ENCODE measurements at places on chromosomes 13 and 19.

DNA sequence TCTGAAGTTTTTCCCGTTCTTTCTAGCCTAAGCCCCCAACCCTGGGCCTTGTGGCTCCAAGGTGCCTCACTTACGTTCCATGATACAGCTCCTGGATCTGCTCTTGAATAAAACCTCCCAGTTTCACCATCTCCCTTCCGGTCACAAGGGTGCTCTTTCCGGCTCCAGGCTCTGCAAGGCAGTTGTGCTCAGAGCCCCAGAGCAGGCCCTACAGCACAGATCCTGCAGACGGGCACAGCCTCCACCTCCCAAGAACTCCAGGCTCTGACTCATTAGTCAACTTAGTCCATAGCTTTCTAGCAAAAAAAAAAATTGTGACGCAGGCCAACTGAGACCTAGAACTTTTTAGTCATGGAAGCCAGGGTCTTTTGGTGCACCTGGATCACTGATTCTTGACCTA lies 33.9 kb upstream of the SLC7A10 start:
- no peak for DNase-seq

DNA sequence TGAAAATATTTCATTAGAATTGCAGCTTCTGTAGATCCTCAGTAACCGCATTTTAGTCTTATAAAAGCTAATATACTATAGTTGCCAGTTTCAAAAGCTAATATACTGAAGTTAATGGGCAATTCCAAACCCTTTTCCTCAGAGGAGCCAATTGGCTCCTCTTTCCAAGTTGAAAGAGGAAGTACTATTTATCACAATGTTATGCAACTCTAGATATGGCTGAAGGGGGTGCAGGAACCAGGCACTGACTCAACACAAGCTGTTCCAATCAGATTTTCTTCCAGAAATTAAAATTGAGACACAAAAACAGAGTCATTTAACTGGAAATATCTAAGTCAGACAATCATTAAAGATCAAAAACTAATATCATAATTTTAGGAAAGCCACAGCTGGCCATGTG lies 258.9 kb downstream of the PCDH20 start:
- no peak for DNase-seq

DNA sequence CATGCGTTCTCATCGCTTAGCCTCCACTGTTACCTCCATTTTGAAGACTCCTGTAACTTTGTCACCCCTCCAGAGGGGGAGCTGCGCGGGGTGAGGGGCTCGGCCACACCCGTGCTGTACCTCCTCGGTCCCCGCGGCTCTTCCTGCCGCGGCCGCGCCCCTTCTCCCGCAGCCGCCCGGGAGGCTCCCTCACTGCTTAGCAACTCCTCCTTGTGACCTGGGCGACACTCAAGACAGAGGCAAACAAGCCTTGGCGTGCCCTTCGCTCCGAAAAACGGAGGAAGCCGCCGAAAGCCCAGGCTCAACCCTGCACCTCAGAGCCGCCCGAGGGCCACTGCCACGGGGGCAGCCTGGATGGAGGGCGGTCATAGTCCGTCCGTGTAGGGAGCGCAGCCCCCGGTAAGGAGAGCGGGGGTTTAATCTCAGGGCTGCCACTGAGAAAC lies 494.3 kb downstream of the FOXO1 start:
- DNase-seq = no peak

- no peak for DNase-seq
These were observed 16.2 kb downstream of the CCDC97 start for GRCh38 chr19:41325947-41326706.

- DNase-seq = no peak
These were observed 32.8 kb upstream of the LRCH1 start for GRCh38 chr13:46520166-46520565.

All from NCI-H524 treated with DMSO at 0.1 percent for 48 hours (cell line).